NB4 (cell line): ENCODE measurements at places on chromosomes 3 and 15.
A peak's percentile ranks its signal among the peaks of the same experiment; 100 is the strongest.

GRCh38 chr3:87047852-87048251, 56.9 kb upstream of the VGLL3 start:
- no peak for DNase-seq

- no peak for DNase-seq
These were observed 62.6 kb upstream of the RAB6B start for GRCh38 chr3:133958071-133958805.

GRCh38 chr3:142664819-142665218, 59.0 kb upstream of the TRPC1 start:
- DNase-seq = no peak

DNA sequence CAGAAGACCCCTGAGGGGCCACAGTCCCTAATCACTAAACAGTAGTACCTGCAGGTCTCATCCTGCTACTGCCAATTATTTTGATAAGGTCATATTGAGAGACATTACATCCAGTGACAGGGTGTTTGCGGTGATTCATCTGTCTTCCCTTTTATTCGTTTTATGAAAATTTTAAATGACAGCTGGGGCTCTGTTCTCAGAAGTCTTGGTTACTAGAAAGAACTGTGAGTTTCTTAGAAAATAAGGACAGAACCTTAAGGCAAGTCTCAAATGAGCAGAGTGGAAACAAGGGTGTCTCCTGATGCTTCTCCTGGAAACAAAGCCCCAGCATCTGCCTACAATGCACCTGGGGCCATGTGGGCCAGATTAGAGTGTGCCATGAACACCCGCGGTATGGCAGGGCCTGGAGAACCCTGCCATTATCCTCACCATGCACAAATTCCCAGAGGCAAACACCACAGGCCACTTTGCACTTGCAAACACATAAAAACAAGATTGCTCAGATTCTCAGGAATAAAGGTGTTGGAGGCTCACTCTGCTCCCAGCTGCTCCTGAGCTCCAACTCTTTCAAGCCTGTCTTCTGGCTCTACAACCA, 66.3 kb upstream of the IQSEC1 start:
- no peak for DNase-seq

DNA sequence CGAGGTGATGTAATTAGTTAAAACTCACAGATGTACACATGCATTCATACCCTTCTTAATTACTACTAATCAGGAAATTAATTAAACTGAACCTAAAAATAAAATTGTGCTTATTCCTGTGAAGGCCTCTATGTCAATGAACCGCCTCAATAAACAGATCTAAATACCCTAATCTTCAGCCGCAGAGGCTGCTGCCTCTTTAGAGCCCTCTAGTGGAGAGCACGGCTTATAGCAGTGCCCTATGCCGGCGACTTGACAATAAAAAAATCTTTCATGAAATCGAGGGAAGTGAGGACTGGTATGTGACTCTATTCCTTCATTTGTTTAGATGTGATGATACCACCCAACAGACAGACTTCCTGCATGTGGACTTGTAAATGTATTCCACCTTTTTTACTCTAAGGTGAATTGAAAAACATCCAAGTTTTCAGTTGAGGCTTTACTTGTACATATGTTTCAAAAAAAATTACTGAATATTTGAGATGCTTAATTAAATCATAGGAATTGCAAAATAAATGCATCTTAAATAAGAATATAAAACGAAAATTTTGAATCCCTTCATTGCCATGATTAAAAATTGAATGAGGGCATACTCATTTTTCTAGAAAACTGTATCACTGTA, 8.3 kb upstream of the EPHA3 start:
- DNase-seq = peak; percentile 56

GRCh38 chr3:16300881-16301359, 35.9 kb downstream of the OXNAD1 start:
- DNase-seq = no peak

DNA sequence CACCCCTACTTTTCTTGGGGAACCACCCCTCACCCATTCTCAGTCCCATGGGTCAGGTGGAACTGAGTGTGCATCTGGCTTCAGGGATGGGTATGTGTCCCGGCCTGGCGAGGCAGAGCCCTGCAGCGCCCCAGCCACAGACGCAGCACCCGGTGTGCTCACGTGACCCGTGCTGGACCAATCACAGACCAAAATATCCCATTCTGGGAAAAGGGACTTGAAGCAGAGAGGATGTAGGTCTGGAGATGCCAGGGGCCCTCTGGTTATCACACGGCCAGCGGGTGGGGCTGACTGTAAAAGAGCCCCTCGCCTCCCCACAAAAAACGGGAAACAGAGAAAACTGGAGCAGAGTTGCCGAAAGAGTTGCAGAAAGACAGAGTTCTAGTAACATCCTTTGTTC, 138.0 kb upstream of the RAD18 start:
- DNase-seq = no peak

DNA sequence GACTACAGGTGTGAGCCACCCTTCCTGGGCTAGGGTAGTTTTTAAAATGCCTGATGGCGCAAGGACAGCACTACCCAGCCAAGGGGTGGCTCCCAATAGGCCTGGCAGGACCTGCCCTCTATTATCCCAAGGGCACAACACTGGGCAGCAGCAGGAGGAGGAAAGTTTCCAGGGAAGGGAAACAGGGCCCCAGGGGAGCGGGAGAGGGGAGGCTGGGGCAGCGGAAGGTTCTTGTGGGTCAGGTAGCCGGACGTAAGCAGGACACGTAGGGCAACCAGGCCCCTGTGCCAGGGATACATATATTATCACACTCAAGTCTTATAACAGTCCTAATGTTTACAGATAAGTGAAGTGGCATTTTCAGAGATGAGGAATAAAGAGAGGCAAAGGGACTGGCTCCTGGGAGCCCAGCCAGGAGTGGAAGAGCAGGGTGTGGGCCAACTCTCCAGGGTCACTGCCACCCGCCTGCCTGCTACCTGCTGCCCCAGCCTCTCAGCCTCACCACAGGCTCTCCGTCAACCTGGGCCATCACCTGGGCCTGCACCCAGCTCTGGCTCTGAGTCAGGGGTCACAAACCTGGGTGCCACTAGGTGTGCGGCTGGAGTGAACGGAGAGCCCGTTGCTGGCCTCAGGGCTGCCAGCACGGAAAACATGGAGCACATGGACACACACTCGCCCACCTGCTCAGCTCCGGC, 73.2 kb upstream of the SNRPA1 start:
- no peak for DNase-seq

GRCh38 chr3:9468460-9468859, 71.0 kb downstream of the SETD5 start:
- DNase-seq = no peak

DNA sequence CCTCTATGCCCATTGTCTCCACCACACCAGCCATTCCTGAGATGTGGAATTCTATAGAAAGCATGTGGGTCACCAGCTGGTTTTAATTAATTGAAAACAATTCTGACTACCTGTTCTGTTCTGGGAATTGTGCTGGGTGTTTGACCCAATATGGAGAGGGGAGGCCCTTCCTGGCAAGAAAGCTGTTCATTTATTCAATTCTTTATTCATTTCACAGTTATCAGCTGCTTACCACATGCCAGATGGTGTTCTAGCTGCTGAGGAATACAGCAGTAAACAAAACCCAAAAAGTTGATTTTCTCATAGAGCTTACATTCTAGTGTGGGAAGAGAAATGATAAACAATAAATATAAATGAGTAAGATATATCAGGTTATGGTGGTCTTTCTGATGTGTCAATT, 296.1 kb upstream of the RASGRP1 start:
- no peak for DNase-seq

DNA sequence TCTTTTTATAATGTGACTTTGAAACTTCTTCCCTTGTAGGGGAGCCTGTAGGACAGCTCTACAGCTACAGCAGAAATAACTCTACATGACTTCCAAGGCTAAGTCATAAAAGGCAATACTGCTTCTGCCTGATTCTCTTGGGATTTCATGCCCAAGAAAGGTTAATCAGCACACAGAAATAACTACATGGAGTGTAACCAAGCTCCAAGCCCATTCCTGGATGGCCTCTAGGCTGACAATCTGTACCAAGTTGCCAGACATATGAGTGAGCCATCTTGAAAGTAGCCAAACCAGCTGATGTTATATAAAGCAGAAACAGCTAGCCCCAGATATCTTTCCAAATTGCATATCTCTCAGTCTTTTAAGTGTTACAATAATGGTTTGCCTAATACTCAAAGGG, 75.8 kb upstream of the OSTN start:
- no peak for DNase-seq

- DNase-seq = no peak
These were observed 57.9 kb downstream of the STAG1 start for GRCh38 chr3:136694321-136694720.

- peak; percentile 50 for DNase-seq
These were observed 20.2 kb upstream of the KIF23 start for GRCh38 chr15:69393831-69394491.

DNA sequence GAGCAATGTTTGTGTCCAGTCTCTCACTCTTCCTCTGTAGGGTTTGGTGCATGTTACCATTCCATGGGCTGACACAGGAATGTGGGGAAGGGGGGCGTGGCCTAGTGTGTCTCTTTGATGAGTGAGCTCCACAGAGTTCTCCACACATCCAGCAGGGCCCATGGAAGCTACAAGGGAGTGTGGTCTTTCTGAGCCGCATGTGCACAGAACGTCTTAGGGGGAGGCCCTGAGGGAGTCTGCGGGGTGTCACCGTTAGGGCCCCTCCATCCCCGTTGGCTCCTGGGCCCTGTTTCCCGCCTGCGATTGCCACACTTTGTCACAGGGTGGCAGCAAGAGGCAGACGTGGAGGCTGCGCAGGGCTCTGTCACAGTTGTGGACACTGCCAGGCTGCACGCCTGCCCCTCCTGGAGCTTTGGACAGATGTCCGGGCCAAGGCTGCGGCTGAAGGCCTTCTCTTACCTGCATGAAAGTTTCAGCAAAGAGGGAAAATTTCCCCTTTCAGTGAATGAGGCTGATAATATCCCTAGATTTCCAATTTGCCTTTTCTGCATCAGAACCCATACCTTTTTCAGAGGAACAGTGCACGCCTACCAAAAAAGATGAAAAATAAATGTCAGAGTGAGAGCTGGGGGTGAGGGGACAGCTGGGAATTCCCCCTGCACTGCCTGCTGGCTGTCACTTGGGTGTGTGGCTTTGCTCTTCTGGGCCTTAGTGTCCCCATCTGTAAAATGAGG, 24.3 kb downstream of the CACNA2D3 start:
- peak; percentile 31 for DNase-seq

DNA sequence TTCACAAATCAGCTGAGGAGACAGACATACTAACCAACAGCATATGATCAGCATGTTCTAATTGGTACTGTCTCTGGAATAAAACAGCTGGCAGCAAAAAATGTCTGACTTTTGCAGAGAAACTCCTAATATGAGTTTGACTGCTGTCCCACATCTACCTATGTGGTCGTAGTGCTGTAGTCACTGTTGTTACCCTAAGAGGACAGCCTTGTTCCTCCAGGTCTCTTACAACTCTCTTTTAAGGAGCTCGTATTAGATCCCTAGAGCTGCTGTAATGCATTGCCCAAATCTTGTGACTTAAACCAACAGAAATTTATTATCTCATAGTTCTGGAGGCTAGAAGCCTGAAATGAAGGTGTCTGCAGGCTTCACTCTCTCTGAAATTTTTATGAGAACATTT, 92.1 kb downstream of the TGFBR2 start:
- DNase-seq = no peak

DNA sequence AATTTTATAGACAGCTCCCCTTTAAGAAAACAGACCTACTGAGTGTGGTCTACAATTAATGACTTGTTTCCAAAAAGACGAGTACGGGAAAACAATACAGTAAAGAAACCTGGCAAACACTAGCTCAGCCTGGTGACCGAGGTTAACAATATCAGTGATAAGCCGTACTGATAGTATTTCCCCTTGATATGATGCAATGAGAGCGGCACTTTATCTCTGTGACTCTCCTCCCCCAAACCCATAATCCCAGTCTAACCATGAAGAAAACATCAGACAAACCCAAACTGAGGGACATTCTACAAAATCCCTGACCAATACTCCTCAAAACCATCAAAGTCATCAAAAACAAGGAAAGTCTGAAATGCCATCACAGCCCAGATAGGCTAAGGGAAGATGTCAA, 8.2 kb downstream of the DENND4A start:
- peak; percentile 43 for DNase-seq
